ENCODE measurements at places on chromosomes 3 and 15.

- no peak for DNase-seq
Measured at GRCh38 chr15:22974745-22975144, 5.4 kb downstream of the CYFIP1 start.

- no peak for DNase-seq
Measured at GRCh38 chr3:61425356-61425755, 136.0 kb upstream of the PTPRG start.

- no peak for DNase-seq
Measured at GRCh38 chr3:147521646-147522045, 112.5 kb downstream of the ZIC1 start.

GRCh38 chr3:76096836-76097588, 311.7 kb upstream of the ZNF717 start:
- DNase-seq, result no peak

GRCh38 chr15:88648357-88649214, 9.8 kb downstream of the ISG20 start:
- no peak for DNase-seq

DNA sequence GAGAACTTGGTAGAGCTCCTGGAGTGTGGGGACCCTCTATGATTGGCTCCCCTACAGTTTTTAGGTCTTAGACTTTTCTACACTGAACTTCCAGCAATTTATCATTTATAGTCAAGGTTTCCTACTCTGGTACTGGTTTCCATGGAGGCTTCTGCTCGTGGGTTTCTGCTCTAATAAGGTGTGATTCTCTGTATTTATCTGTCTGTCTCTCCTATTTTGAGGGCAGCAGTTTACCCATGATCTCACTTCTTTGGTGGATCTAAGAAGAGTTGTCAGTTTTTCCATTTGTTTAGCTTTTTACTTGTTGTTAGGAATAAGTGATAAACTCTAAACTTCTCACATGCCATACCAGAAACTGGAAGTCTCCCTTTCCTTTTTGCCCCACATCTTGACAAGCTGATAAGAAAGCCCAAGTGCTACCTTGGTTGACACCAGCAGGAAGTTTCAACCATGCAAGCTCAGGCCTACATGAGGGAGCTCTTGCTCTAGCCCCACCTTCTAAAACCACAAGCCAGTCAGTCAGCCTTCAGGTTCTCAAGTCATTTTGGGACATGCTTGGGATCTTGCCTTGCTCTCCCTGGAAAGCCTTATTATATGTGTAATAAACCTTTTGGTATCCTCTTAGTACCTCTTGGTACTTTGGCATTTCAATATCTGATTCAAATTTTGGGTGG, 10.0 kb downstream of the TIMMDC1 start:
- DNase-seq, result peak; percentile 20

GRCh38 chr3:72657666-72658065, 190.6 kb downstream of the SHQ1 start:
- no peak for DNase-seq

DNA sequence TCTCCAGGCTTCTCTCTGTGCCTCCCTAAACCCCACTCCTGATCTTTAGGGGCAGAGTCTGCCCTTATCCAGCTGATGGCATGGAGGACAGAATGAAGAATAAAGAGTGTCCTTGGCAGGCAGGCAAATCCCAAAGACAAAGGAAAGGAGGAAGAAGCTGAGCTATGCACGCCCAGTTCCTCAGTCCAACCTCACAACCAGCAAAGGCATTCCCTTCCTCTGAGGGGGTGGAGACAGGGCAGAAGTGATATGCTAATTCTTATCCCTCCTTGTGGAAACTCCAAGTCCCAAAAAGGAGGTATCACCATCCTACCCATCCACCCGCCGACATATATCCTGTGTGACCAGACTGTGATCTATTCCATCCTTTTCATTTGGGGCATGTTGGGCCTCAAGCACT, 10.5 kb upstream of the CCDC54 start:
- DNase-seq, result no peak

DNA sequence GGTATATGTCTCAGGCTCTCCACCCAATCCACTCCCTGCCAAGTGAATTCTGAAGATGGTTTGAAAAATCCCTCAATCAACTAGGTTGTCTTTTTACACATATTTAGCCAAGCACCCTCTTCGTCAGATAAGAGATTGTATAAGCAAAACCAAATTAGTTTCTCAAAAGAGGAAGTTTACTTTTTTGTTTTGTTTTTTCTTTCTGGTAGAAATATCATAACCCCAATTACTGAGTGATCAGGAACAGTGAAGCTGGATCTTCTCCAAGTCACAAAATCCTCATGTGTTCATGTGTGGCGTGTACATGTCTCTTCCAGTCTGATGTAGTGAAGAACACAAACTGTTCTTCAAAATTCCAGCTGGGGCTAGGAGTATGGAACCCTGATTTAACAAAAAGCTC, 180.6 kb downstream of the FOXP1 start:
- DNase-seq, result no peak

GRCh38 chr3:131973731-131974130, 61.1 kb downstream of the CPNE4 start:
- no peak for DNase-seq

GRCh38 chr3:26687466-26687865, 64.9 kb downstream of the LRRC3B start:
- DNase-seq, result no peak

DNA sequence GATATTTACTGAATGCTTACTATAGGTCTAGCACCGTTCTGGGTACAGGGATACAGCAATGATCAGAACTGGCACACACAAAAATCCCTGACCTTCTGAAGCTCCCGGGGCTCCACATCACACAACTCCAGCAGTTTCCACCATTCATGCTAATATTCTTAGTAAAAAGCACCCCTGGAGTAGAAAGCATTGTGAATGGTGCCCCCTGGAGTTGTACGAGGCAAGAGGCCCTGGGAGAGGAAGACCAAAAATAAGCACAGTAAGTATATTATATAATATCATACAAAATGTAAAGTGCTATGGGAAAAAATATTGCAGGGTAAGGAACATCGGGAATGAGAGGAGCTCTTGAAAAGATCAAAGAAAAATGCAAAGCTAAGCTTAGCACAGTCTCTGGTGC, 790 bp upstream of the SRGAP3 start:
- DNase-seq, result no peak

- DNase-seq, result no peak
Measured at GRCh38 chr3:181712226-181712552, 464 bp downstream of the SOX2 start.

DNA sequence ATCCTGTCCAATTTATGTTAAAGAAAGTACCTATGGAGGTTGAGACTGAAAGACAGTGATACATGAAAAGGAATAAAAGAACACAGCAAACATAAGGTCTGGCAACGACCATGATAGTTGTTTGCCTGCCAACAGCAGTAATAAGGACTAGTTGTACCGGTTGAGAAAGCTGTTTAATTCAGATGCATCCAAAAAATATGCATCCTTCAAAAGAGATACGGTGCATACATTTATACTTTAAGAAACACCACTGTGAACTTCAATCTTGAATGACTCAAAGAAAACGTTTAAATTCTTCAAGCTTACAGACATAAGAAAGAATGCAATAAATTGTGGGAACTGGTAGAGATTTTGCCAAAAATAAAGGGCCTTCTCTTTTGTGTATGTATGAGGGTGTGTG, 492.1 kb downstream of the NLGN1 start:
- no peak for DNase-seq

- DNase-seq, result no peak
Measured at GRCh38 chr3:52450489-52451236, 3.2 kb downstream of the TNNC1 start.

DNA sequence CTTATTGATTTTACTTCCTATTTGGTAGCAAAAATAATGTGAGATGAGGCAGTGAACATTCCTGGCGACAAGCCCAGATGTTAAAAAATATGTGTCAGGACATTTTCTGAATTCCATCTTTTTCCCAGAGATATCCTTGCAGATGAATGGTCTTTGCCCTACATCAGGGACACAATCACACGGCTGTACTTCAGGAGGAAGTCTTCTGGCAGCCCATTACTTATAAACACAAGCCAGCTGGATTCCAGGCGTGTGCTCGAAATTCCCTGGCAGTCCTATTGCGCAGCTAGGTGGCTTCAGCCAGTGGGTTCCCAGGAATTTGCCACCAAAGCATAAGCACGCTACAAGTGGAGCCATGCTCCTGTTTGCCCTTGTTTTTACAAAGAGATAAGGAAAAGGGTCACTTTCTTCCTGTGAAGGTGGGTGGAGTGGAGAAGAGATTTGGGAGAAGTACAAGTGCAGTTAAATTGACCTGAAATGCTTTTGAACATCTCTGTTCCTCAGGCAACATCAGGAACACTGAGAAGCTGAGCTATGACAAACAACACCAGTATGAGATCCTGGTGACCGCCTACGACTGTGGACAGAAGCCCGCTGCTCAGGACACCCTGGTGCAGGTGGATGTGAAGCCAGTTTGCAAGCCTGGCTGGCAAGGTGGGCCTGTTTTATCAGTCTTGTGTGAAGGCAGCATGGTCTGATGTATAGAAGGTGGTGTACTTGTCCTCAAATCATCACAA, 257.1 kb upstream of the TRIM42 start:
- DNase-seq, result no peak

- no peak for DNase-seq
Measured at GRCh38 chr15:53522991-53523390, 236.5 kb downstream of the WDR72 start.

- DNase-seq, result no peak
Measured at GRCh38 chr3:74842649-74843048, 228.2 kb upstream of the CNTN3 start.

DNA sequence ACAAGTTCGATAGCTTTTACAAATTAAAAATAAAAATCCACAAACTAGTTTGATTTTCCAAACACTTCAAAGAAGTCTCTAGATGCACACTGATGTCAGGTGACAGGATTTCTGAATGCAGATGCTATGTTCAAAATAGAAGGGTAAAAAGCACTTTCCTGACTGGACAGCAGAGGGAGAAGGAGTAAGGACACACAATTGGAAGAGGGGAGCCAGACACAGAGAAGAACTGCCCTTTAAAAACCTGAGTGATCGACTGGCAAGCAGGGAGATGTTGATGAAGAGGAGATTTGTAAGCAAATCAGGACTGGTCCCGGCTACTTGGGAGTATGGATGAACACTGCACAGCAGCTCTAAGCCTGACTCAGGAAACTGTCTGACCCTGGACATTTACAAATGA, 612.8 kb downstream of the MAGI1 start:
- no peak for DNase-seq

DNA sequence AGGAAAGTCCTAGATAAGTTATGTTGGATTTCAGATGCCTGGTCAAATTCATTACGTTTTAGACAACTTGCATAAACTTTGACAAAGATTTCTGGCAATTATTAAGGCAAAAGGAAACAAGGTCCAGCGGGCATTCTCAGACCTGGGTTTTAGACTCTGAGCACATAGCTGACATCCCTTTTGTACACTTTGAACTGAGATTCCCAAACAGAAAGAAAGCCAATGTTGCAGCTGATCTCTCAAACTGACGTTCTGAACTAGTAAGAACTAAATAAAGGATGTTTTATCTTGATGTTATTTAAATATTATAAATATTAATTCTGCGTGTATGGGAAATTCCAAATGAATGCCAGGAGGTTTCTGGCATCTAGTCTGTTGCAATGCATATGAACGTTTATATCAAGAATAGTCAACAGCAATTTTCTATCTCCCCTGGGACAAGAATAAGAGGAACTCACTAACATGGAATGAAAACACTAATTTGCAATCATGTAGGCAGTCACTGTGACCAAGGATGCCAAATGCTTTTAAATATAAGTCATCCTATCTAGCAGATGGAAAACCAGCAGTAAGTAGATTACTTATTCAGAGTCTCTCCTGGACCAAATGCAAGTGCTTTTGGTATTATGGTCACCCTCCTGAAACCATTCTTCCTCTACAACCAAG, 202.1 kb downstream of the GREM1 start:
- DNase-seq, result no peak

- no peak for DNase-seq
Measured at GRCh38 chr15:89801471-89802195, 13.0 kb downstream of the ANPEP start.

DNA sequence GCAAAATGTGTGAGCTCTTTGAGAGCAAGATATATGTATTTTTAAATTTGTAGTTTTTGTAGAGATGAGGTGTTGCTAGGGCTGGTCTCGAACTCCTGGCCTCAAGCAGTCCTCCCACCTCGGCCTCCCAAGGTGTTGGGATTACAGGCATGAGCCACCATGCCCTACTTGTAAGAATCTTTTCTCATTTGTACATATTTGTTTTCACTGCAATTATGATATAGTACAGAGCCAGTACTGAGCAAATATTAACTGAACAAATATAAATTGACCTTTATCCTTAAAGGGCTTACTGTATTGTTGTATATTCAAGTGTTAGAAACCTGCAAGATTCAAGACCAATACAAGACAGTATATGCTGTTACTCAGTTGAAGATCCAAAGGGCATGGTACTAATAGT, 53.4 kb downstream of the GTF2E1 start:
- DNase-seq, result no peak

DNA sequence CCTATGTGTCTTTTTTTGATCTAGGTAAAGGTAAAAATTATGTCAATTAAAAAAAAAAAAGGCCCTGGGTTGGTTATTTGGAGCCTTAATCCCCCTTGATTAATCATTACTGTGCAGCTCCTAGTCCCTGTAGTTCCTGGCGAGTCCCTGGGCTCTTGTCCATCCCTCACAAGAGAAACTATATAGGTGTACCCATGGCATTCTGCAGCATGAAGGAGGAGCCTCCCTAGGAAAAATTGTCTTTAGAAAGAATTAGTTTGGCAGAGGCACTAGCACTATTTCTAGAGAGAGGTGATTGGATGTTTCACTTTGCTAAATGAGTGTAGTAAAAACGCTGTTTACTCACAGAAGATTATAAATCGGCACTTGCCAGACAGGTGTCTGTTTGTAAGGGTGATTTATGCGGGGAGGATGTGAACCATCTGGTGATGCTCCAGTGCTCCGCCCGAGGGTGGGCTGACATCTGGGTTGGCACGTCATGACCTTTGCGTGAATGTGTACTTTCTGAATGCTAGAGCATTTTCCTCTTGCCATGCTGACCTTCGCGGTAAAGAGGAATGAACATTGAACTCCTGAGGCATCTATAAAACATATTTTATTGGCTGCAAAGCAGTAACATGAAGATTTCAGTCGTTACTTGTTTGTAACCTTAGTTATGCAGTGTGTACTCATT, 12.6 kb downstream of the PLCL2 start:
- no peak for DNase-seq

- DNase-seq, result no peak
Measured at GRCh38 chr3:182618085-182618732, 175.1 kb upstream of the ATP11B start.

DNA sequence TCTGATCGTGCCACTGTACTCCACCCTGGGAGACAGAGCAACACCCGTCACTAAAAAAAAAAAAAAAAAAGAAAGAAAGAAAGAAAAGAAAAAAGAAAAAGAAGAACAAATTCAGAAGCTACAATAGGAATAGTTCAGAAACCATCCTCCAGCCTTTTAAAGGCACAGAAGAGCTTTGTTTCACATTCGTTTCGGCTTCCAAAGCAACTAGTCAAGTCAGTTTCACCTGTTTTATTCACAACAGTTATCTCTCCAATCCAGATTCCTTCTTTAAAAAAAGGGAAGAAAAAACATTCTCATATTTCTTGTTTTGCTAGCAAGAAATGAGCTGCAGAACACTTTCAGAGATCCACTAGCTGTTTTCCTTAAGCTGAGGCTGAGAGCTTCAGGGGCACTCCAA, 767.7 kb upstream of the CFAP20DC start:
- DNase-seq, result no peak

- DNase-seq, result no peak
Measured at GRCh38 chr3:150064971-150065370, 94.3 kb upstream of the PFN2 start.
